ENCODE measurements at places on chromosomes 1 and 21.

- no peak for DNase-seq
Observed at GRCh38 chr1:1569341-1569740, 5.3 kb downstream of the SSU72 start.

DNA sequence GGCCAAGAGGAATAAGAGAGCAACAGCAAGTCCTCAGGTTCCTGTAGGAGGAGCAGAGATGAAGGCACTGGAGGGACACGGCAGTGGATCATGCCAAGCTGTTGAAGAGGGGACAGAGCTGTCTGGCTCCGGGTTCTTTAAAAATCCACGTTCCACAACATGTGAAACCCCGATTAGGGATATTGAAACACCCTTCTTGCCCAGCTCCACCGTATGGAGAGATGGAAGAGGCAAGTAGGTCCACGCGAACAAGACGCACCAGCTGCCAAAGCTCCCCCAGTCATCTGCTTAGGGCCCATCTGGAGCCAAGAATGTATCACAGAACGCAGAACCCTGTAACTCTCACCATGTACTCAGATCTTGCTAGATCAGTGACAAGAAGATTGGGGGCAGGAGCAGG lies 3.9 kb downstream of the C1orf198 start:
- no peak for DNase-seq

DNA sequence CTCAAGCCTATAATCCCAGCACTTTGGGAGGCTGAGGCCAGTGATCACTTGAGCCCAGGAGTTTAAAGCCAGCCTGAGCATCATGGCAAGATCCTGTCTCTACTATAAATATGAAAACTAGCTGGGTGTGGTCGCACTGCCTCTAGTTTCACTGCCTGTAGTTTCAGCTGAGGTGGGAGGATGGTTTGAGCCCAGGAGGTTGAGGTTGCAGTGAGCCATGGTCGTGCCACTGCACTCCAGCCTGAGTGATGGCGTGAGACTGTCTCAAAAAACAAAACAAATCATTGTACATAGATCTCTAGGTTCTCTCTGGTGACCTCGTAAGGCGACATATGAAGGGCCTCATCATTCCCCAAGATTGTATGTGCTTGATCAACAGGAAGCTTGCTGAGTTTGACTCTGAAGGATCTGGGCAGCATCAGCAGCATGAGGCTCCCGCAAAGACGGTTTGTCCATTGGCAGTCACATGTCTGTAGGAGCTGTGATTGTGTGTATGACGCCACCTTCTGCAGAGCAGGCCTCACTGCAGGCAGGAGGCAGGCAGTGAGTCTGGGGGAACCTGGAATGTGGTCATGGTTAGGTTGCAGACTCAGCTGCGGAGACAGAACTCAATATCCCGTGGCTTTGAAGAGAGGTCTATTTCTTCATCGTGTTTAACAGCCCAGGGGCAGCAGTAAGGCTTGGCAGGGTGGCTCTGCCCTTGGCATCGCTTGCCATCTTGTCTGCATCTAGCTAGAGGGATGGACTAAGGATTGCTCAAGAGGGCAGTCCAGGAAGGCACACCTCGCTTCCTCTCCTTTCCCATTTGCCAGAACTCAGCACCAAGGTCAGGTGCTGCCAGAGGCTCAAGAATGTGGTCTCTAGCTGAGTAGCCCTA lies 14.0 kb downstream of the ATP5PO start:
- peak; percentile 65 for DNase-seq

DNA sequence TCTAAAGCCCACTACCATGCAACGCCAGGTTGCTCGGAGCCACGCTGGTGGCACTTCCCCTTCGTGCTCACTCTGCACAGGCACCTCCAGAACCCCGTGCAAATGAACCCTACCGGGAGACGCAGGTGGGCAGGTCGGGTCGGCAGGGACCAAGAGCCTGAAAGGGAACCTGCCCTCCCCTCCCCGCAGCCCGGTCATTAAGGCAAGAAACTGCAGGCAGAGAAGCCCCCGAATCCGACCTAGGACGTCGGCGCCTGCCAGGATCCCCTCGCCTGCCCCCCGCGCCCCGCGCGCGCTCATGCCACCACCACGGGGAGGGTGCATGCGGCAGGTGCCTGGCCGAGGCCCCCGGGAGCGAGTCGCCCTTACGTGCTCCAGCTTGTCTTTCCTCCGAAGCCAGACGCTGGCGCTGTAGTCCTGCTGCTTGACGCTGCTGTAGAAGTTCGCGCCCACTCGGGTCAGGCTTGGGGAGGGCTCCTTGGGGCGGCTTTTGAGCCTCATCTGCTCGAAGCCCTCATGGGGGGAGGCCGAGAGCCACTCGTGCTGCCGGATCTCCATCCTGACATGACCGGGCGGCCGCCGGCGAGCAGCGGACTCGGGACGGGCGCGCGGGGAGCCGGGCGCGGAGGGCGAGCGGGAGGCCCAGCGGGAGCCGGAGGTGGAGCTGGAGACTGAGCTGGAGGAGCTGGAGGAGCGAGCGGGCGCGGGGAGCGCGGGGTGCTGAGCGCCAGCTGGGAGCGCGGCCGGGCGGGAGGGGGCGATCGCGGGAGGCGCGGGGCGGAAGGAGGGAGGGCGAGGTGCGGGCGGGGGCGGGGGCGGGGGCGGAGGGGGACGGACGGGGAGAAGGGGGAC lies 552 bp downstream of the PLD5 start:
- no peak for DNase-seq

Data from brain microvascular endothelial cell (primary cell).